ENCODE measurements at places on chromosomes 12 and 14.

DNA sequence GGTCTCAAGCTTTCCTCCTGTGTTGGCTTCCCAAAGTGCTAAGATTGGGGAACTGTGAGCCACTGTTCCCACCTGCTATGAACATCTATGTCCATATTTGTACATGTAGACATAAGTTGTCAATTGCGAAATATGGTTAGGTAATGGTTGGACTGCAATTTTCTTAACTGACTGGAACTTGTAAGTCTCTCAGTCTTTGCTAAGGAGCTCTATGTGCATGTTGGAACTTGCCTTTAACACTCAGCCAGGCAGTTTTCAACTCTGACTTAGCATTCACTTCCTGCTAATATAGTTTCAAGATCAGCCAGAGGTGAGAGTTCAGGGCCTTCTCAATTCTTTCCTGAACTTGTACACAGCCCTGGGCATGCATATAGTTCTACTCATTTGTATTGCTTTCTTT, 44.5 kb upstream of the EEA1 start:
- peak; percentile 64 for DNase-seq

DNA sequence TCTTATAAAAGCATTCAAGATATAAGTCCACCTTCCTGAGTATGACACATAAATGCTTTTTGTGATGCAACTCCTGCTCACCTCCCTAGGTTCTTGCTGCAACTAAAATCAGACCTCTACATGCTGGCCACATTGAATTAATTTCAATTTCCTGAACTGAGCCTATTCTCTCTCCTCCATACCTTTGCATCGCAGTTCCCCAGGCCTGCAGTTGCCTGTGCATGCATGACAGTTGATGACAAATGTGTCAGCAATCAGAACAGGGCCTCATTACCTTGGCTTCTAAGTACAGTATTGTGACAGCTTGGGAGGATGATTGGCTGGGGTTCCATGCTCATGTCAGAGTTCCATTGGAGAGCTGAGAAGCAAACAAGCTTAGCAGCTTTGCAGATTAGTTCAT, 3.9 kb upstream of the TM7SF3 start:
- DNase-seq: no peak

GRCh38 chr12:51900323-51900889, 6.9 kb upstream of the ACVRL1 start:
- DNase-seq: no peak

- no peak for DNase-seq
Observed at GRCh38 chr12:30877105-30877875, 49.3 kb upstream of the TSPAN11 start.

DNA sequence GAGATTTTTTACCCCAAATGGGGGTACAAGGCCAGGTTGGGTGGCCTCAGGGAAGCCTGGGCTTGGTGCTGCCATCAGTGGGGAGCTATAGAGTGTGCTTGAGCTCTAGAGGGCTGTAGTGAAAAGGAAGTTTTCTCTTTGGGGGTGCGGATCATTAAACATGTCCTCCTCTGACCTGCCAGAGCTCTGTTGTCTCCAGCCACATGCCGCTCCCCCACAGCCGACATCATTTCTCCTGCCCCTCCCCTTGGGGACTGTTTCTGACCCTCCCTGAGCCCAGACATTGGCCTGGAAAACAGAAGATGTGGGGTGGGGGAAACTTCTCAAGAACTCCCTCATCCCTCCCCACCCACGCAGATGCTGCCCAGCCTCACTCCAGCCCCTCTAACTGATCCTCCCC, 25.3 kb downstream of the DTX1 start:
- DNase-seq: no peak
